ENCODE measurements at places on chromosomes 5 and 9.

GRCh38 chr9:107847978-107848964, 358.7 kb upstream of the KLF4 start:
- no peak for DNase-seq

- no peak for DNase-seq
Measured at GRCh38 chr5:36881304-36881703, 4.7 kb downstream of the NIPBL start.

- no peak for DNase-seq
Measured at GRCh38 chr9:89984214-89984613, 379.4 kb downstream of the GADD45G start.

GRCh38 chr5:161273410-161273809, 273.1 kb downstream of the GABRB2 start:
- DNase-seq: no peak

GRCh38 chr9:134396825-134397224, 70.6 kb downstream of the RXRA start:
- no peak for DNase-seq

GRCh38 chr5:141957367-141957996, 520 bp downstream of the PCDH12 start:
- no peak for DNase-seq

GRCh38 chr9:76796296-76796695, 32.1 kb downstream of the PCA3 start:
- DNase-seq: no peak

DNA sequence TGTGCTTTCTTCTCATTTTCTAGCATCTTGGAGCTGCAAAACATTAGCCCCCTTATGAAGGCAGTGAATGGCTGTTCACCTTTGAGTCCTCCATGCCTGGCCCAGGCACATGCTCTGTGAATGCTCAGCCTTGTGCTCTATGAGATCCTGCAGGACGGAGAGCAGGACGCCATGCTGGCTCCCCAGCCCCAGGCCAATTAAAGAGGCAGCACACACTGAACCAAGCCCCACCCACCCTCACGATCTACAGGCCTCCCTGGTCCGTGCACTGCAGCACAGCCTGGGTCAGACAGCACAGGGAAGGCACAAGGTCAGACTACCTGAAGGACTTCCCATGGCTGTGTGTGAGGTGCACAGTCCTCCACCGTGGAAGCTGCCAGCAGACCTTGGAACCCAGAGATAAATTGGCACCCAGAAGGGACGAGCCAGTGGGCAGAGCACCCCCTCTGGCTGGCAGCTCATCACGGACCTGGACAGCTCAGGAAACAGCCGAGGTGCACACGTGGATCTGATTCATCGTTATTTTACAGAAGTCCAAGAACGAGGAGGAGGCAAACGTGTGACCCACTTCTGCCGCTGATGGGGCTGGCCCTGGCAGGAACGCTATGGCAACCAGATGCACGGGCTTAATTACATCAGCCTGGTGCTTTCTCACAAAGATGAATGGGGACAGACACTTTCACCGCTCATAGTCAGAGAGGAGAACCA, 59.5 kb downstream of the OLFM1 start:
- DNase-seq: no peak

DNA sequence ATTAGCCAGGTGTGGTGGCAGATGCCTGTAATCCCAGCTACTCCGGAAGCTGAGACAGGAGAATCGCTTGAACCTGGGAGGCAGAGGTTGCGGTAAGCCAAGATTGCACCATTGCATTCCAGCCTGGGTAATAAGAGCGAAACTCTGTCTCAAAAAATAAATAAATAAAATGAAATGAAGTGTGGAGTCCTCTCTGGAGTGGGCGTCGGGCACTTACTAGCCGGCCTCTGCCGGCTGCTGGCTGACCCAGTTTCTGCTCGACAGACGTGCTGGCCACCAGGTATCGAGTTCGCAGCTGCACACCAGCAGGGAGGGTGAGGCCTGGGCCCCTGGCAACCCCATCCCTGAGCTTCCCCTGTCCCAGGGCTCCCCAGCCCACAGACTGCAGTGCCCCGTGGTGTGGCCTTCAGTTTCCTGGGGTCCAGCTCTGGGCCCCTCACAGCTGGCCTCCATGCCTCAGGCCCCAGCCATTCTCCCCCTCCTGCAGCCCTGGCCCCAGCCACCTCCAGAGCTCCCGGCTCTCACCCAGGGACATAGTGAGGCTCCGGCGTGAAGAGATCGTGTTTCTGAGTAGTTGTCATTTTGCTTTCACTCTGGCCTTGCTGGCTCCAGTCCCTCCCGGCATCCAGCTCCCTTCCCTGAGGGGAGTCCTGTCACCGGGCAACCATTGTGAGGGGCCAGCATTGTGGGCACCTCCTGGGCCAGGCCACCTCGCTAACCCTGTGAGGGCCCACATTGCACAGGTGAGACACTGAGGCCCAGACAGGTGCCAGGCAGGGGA, 3.8 kb upstream of the STPG3 start:
- no peak for DNase-seq

GRCh38 chr9:133333566-133333965, 2.4 kb downstream of the SURF6 start:
- no peak for DNase-seq

DNA sequence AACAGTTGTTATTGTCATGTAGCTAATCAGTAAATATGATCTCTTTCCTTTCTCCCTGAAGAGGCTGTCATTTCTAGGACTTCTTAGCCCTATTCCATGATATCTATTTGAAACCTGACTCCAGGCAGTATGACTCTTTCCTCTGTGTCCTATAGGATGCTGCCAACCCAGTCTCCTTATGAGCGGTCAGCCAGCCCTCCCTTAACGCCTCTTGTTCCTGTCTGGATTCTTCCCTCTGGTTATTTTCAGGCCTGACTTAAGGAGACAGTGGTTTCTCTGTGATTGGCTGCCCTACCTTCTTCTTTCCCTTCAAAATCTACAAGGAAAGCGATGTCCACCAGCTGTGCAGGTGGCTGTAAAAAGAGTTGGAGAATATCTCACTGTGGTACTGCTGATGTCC, 19.4 kb upstream of the C5orf63 start:
- DNase-seq: no peak

DNA sequence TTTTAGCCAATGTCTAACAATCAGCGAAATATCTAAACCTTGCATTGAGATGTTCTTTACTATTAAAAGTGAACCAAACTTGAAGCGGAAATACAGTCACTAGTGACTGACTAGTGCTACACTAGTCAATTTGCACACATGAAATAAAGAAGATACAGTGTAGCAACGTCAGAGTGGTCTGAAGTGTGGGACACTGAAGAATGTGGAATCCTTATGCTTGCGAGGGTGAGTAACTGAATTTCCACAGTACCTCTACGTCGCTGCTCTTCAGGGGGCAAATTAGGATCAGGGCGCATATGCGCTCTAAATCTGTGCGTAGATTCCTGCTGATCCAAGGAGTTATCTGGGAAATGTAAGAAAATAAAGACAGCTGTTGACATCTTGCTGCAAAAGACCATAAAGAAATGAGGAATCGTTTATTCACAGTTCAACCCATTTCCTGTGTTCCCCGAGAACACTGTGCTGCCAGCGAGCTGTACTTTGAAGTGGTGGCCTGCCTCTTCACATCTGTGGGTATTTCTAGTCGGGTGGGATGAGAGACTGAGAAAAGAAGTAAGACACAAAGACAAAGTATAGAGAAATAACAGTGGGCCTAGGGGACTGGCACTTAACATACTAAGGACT, 39.8 kb upstream of the FLT4 start:
- DNase-seq: no peak

DNA sequence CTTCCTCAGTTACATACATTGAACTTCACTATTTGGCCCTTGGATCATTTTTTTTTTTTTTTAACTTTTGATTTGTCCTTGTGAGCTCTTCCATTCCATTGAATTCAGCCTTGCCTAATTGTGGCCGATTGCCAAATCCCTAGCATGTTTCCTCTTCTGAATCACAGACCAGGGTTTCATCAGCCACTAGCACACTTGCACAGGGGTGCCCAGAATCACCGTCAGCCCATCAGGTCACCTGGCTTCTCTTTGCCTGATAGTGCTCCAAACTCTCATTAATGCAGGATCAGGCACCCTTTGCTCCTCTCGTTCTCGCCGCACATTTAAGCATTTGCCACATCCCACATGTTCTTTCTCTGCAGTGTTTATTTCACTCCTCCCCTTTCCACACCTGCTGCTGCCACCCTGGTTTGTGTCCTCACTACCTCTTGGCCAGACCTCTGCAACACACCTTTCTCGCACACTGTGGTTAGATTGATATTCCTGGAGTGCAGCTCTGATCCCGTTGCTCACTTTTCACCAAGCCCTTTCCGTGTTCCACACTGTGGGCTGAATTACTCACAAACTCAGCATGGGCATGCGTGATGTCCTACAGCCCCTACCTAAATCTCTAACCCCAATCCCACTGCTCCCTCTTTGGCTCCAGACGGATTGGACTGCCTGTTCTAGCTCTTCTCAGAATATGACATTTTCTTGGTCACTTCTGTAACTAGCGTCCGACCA, 9.8 kb downstream of the PIK3R1 start:
- DNase-seq: no peak

DNA sequence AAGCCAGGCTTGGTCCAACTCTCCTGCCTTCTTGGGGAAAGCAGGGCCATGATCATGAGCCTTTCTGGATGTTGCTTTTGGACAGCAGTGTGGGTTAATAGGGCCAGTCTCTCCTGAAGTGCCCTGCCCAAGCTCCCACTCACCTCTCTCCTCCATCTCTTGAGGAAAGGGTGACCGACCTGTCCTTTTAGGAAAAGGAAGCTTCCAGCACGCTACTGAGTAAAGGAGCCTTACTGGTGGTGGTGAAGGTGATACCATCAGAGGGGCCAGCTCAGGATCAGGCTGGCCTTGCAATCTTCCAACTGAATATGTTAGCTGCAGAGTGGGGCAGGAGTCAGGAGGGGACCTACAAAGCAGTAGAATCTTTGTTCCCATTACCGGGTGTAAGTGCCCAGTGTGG, 2.2 kb upstream of the RGS3 start:
- DNase-seq: no peak

GRCh38 chr5:151238303-151238741, 14.4 kb upstream of the CCDC69 start:
- no peak for DNase-seq

- no peak for DNase-seq
Measured at GRCh38 chr5:150529555-150529954, 21.6 kb downstream of the NDST1 start.

- no peak for DNase-seq
Measured at GRCh38 chr5:173245319-173246134, 10.5 kb upstream of the NKX2-5 start.

DNA sequence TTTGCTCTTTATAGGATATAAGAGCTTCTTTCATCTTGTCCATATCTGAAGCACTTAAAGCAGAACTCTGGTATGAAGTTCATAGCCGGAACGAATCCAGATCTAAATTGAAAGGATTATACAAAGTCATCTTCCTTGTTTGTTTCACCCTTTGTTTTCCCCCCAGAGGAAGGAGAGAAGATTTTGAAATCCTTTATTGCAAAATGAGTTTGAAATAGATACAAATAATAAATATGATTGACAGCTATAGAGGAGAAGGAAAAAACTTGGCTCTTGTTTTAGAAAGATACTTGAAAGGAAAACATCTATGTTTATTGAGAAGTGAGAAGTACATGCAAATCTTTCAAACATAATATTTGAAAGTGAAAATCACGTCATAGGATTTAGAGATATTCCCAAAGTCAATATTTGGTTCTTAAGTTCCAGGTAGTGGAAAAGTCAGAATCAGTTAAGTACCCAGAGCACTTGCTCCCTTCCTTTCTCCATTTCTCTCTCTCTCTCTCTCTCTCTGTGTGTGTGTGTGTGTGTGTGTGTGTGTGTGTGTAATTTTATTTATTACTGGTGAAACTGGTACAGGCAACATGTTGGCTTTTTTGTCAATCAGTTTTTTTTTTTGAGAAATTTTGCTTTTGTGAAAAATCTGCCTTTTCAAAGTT, 27.2 kb downstream of the PAM start:
- no peak for DNase-seq

GRCh38 chr5:160466116-160466515, 44.5 kb downstream of the PTTG1 start:
- DNase-seq: no peak

GRCh38 chr9:18052060-18052459, 421.9 kb upstream of the ADAMTSL1 start:
- no peak for DNase-seq

DNA sequence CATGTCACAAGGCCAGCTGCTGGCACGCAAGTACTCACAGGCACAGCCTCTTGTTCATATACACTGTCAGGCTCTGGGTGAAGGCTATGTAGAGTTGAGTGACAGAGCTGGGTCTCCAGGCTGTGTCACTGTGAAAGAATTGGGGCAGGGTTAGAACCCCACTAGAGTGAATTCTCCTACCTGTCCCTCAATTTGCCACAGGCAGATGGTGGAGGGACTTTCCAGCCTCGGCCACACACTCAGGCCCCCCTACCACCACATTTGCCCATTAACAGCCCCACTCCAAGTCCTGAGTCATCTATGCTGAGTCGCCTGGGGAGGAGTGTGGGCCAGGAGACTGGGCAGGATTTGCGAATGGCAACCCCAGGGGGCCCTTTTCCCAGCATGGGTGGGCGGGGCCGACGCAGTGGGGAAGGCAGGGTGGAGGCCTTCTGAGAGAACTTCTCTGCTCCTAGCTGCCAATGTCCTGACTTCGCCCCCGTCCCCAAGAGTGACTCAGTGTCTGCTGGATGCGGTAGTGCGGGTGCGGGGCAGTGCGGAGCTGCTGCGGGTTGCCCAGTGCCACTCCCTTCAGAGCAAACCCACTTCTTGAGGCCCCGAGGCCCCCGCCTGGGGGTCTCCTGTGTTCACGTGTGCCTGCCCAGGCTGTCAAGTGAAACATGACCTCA, 50.3 kb upstream of the PSD2 start:
- no peak for DNase-seq

DNA sequence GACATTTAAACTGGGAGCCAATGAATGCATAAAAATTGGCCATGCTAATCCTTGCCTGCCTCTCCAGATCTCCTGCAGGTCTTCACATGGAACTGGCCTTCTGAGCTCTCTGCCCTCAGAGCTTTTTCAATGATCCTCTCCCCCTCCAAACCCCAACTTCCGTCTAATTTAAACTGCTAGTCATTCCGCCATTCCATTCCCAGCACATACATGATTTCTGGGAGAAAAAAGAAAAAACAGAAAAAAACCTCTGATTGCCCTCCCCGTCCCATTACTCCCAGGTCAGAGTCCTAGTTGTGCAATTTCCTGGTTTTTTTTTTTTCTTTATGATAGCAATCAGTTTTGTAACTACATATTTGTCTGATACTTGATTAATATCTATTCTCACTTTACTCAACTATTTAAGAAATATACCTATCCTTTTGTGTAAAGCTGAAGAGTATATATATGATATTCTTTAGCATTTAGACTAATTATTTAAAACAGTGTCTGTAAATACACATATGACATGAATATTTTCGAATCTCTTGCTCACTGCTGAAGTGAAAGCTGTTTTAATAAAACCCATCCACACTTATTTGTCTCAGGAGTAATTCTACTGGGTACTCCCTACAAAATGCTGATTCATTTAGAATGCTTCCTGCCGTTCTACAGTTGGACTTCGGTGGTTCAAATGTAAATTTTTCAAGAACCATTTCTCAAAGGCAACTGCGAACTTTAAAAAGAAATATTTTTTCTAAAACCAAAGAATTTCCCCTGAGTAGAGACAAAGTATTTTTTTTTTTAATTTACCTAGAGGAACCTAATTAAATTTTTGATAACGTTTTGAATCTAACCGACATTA, 1.6 kb downstream of the HINT1 start:
- no peak for DNase-seq

Data from progenitor cell of endocrine pancreas (in vitro differentiated cells).